ENCODE measurements at places on chromosomes 13 and 19.

- no peak for DNase-seq
These were observed 7.2 kb upstream of the TUBB4A start for GRCh38 chr19:6509118-6509971.

- DNase-seq, result no peak
These were observed 26.8 kb downstream of the CHAF1A start for GRCh38 chr19:4429256-4429655.

- DNase-seq, result no peak
These were observed 6.6 kb downstream of the ERCC1 start for GRCh38 chr19:45417151-45417550.

GRCh38 chr13:25468325-25469168 lies 96.8 kb downstream of the ATP8A2 start:
- DNase-seq, result no peak

- DNase-seq, result no peak
These were observed 12.0 kb upstream of the SHFL start for GRCh38 chr19:10074153-10074552.

DNA sequence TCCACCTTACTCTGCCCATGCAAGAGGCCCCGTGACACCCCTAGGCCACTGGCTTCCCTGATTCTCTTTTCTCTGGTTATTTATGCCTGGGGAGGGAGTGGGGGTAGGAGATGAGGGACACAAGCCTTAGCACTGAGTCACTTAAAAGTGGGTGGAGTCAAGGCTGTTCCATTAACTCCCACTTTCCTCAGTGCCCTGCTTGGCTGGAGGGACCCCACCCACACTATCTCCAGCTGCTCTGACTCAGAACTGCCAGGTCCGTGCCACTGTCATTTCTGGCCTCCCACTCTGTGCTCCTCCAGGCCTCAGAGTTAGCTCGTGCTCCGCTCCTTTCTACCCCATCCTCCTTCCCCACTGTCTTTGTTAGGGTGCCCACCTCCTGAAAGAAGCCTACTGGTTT lies 113.4 kb upstream of the UQCRFS1 start:
- no peak for DNase-seq

GRCh38 chr13:109707044-109707741 lies 79.2 kb downstream of the IRS2 start:
- DNase-seq, result no peak

GRCh38 chr19:56253737-56254136 lies 18.8 kb upstream of the EDDM13 start:
- DNase-seq, result no peak

GRCh38 chr13:111413407-111414187 lies 93.2 kb downstream of the TEX29 start:
- no peak for DNase-seq

GRCh38 chr13:28129911-28130693 lies 8.2 kb upstream of the PAN3 start:
- DNase-seq, result no peak

DNA sequence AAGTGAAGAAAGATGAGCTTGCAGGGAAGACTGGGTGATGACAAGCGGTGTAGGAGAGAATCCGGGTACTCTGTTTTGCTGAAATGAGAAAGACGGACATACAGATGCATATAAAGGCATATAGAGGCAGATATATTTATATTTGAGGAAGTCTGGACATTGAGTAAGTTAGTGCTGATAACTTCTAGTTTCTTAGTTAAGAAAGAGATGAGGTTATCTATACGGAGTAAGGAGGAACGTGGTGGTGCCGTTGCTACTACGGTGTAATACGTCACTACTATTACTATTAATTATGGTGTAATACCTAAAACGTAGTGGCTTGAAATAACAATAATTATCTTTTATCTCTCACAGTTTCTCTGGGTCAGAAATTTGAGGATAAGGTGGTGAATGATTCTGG lies 9.8 kb upstream of the CPB2 start:
- no peak for DNase-seq

- no peak for DNase-seq
These were observed 11.7 kb downstream of the RFX2 start for GRCh38 chr19:6098574-6098973.

- DNase-seq, result no peak
These were observed 812.1 kb upstream of the MIR17HG start for GRCh38 chr13:90535421-90535820.

DNA sequence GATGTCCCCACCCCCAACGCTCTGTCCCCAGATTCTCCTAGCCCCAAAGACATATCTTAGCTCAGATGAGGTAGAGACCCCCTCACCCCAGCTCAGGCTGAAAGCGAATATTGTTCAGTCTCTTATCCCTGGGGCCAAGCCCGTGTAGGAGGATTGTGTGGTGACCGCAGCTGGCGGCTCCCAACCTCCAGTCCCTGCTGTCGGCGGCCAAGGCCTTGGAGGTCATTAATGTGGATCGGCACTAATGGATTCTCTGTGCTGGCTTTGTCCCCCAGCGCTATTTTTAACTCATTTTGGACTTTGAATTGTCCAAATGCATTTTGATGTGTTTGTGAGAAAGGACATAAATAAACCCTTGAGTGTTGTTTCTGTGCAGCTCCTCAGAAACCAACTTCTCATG lies 124.2 kb downstream of the UQCRFS1 start:
- no peak for DNase-seq

GRCh38 chr19:10927730-10928562 lies 493 bp downstream of the YIPF2 start:
- DNase-seq, result no peak

GRCh38 chr19:44720945-44721344 lies 22.0 kb downstream of the CEACAM16 start:
- no peak for DNase-seq

DNA sequence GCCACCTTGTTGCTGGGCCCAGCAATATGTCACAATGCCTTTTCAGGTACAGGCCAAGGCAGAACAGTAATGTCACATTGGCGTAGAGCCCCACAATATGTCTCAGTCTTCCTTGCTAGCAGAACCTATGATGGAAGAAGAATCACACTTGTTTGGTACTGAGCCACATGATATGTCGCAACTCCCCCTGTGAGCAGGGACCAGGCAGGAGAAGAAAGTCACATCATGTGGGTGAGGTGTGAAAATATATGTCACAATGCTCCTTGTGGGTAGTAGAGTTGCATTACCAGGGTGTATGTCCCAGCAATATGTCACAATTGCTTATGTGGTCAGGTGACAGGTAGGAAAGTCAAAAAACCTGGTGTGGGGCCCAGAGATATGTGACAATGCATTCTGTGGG lies 7.1 kb upstream of the ZNF91 start:
- no peak for DNase-seq

GRCh38 chr19:3047496-3048189 lies 14.7 kb downstream of the TLE5 start:
- peak; percentile 93 for DNase-seq

DNA sequence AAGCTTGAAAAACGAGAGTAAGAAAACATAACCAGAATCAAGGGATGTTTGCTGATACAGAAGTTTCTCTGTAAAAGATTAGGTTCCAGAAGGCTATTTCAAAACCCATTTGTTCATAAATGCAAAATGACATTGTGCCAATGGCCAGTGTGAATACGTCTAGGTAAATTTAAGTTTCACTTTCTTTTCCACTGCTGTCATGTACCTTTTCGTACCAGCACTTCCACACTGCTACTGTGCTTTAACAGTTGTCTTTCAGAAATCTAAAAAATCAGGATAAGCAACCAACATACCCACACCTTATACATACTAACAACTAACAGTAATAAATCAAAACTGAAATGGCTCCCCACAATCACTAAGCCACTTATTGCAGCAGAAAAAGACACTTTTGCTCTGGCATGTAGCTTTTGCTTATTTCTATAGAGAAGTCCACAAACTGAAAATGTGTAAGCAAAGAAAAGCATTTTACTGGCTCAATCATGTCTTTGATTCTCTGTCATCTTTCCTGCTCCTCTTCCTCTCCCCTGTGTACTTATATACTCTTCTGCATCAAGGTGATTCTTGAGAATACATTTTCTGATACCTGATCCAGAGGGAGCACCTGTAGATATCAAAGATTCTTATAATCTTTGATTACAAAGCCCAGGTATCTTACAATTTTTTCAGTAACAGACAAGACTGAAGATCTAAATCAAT lies 34.3 kb downstream of the ELF1 start:
- no peak for DNase-seq

DNA sequence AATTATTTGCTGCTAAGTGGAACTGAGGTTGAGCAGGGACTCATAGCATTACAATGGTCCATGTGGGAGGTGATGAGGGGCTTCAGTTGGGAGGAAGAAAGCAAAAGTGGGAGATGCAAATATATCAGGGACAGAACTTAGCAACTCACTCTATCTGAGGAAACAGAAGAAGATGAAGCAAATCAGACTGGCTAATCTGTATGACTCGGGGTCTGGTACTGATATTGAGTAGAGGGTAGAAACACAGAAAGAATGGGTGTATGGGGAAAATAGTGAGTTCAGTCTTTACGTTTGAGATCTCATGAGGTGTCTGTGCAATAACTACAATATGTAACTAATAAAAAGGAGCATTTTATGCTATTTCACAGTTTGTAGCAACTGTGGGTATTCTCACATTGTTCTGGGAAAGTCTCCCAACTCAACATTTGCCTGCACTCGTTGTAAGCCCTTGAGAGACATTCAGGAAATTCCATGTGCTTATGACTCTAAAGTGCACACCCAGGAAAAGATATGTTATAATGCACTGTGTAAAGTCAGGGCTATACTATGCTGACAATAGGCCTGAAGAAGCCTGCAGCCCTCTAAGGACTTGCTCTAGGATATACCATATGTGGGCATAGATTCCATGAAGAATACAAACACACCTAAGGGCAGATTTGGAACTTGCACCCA lies 183.5 kb downstream of the SPRY2 start:
- no peak for DNase-seq

GRCh38 chr19:55275851-55276719 lies 3.8 kb downstream of the HSPBP1 start:
- no peak for DNase-seq

DNA sequence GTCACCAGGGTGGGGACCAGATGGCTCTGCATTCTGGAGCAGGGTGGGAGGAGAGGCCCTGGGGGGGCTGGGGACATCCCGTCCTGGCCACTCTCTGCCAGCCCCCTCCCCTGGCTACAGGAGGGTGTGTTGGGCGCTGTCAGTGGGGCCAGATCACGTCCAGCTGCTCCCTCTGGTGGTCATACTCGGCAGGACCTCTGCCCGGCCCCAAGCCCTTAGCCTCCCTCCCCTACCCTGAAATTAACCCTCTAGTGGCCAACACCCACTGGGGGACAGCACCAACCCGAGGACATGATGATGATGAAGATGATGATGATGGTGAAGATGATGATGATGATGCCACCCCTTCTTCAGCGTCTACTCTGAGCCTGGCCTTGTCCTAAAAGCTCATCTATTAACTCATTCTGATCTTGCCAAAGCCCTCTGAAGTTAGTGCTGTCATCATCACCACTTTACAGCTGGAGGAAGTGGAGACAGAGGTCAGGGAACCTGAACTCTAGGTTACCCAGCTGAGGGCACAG lies 590 bp upstream of the LGI4 start:
- peak; percentile 89 for DNase-seq
